ENCODE measurements at places on chromosomes 7 and 10.

DNA sequence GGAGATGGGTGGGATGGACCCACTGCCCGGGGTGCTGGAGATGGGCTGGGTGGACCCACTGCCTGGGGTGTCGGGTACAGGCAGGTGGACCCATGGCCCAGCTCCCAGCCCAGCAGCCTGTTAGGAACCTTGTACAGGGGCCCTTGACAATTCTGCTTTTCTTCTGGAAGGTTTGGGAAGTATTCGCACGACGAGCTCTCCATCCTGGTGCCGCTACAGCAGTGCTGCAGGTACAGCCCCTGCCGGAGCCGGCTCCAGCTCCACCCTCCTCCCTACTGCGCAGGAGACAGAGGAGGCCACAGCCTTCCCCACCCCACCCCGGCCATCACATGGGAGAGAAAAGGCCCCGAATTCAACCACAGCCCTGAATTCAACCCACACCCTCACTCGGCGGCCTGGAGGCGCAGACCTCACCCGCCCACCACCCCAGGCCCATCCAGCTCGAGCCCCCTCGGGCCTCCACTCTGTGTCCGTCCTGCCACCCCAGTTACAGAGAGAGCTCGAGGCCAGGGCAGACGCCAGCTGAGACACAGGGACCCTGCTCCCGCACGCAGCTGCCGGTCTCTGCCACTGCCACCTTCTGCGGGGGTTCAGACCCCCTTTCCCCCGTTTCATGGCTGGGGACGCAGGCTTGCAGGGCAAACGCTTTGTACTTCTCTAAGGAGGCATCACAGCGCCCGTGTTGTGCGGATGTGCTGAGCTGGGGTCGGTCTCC, 31.3 kb upstream of the FOXL3 start:
- no peak for DNase-seq

GRCh38 chr7:119685906-119686305, 587.1 kb upstream of the KCND2 start:
- DNase-seq, result no peak

DNA sequence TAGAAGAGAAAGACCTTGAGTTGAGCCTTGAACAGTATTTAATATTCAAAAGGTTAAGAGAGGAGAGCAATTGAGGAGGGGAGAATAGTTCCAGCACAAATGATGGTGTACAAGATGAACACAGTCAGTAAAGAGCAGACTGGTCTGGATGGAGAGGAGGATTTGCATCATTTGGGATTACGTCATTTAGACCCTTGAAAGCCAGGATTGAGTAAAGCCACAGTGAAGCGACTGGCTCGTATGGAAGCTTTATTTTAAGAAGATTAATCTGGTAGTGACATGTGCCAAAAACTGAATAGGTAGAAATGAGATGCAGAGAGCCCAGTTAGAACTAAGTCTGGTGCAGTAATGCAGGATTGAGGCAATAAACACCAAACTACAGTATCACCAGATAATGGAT, 52.6 kb downstream of the TRUB1 start:
- no peak for DNase-seq

DNA sequence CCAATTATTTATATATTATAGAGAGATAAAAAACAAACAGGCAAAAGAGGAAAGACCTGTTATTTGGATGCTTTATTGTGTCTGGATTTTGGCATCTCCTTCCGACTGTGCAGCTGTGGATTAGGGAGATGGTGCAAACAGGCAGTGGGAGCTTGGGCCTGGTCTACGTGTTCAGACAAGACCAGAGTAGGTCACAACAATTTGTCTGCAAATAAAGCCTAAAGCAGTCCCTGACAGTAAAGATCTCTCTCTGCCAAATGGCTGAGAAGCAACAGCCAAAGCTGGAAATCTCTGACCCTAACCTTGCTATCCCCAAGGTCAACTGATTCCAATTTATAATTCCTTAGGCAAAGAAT, 82.0 kb downstream of the ABLIM1 start:
- no peak for DNase-seq

- DNase-seq, result no peak
Measured at GRCh38 chr10:52855546-52856325, 83.2 kb upstream of the MBL2 start.

DNA sequence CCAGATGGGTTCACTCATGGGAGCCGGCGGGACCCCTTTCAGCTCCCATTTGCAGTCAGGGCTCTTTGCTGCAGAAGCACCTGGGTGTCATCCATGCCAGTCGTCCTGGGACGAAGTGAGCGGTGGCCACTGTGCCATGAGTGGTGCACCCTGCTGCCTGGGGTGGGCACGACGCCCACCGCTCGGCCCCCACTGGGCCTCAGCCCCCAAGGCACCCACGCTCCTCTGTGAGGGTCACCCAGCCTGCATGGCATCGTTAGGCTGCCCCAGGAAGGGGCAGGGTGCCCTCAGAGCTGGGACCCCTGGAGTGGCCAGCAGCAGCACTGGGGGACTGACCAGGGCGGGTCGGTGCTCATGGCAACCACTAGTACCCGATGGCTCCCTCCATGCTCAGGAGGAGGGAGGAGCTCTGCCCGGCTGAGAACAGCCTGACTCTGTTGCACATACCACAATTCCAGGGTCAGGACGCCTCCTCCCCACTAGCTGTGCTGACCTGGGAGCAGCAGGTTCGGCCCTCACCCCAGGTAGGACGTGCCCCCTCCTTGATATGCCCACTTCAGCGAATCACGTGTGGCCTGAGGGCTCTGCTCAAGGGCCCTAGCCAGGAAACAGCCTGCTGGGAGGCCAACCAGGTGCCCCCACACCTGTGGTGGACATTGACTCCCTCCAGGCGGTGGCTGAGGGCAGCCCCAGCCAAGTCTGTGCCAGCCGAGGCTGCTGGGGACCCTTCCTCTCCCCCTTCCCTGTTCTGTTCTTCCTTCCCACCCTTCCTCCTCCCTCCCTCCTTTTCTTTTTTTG, 28.5 kb upstream of the CFAP46 start:
- no peak for DNase-seq

DNA sequence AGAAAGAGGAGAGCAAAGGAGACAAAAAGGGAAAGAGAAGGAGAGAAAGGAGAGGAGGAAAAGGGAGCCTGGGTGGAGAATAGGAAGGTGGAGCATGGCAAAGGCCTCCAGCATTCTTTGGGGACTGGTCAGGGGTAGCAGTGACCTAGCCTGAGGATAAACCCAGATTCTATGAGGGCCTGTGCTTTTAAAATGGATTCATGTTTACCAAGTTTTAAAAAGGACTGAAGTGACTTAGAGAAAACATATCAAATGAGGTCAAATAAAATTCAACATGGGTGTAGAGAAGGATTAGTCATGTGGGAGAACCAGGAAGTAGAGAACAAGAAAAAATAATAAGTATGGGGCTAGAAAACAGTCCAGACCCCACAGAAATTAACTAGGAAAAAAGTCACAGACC, 20.7 kb downstream of the CREB3L2 start:
- no peak for DNase-seq

GRCh38 chr10:120788771-120789170, 62.4 kb upstream of the WDR11 start:
- no peak for DNase-seq

DNA sequence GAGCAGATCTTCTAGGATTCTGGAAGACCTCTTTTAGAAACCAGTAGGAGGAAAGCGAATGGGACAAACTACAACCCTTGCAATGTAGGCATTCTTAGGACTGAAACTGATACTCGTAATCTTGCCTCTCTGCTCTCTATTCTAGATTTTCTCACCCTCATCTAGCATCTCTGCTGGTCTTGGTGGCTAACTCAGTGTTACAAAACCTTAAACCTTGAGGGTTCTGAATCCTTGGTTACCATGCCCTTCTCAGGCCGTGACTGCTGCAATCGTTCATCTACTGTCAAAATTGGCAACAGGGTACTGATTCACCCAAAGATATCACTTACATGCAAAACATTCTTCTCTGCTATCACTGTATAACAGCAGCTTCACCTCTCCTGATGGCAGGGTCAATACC, 55.2 kb downstream of the SAMD9 start:
- no peak for DNase-seq

DNA sequence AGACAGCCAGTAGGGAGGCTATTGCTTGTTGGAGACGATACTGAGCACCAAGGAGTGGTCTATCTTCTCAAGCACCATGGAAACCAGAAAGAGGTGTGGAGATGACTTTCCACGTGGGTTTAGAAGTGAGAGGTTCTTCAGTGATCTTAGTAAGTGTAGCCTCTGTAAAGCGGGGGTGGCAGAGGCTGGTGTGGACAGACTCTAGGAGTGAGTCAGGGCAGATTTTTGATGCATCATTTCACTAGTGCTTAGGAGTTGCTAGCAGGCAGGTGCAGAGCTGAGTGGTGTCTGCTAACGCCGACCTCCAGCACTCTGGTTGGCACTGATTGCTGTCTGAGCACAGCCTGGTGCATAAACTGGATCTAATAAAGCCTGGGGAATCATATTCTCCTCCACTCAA, 78.4 kb upstream of the ADO start:
- no peak for DNase-seq

DNA sequence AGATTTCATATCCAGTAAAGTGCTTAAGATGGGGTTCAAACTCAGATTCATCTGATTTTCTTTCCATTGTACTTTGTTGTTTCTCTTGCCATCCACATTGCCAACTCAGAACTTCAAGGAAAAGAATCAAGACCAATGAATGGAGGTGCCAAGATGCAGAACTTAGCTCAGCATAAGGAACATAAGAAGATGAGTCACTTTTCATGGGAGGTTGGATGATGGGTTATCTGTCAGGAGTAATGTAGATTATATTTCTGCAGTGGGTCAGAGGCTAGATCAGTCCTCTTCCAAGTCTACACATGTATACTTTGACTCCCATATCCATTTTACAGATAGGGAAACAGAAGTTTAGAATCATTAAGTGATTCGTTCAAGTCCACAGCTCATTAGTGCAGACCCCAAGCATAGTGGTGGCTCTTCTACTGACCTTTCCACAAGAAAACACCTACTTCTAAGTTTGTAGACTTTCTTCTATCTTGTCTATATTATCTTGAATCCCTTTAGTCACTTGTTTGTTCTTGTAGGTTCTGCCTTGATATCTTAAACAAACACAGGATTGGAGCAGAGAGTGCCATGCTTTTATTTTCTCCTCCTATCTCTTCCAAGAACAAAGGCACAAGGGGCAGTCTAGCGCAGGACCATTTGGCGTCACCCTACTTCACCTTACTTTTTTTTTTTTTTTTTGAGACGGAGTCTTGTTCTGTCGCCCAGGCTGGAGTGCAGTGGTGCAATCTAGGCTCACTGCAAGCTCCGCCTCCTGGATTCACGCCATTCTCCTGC, 14.0 kb upstream of the ADD3 start:
- DNase-seq, result no peak

GRCh38 chr7:36032361-36032818, 120.7 kb upstream of the EEPD1 start:
- DNase-seq, result no peak

DNA sequence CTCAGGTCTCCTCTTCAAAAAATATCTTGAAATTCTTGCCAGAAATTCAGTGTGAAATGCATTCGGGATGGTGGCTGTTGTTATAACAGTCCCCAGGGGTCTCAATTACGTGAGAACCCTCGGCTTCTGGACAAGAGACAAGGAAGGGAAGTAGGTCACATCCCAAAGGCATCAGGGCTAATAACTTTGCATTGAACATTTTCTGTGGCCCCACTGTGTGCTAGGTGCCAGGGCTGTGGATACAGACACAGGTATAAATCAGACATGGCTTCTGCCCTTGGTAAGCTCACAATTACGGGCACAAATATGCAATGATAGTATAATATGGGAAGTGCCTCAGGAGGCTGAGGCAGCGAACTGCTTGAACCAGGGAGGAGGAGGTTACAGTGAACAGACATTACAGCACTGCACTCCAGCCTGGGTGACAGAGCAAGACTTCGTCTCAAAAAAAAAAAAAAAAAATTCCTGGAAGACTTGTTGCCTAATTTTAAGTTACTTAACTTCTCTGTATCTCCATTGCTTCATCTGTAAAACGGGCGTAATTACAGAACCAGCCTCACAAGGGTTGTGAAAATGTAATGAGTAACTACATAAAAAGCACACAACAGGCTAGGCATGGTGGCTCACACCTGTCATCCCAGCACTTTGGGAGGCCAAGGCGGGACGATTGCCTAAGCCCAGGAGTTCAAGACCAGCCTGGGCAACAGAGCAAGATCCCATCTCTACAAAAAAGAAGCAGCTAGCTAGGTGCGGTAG, 2.5 kb upstream of the RHBDD2 start:
- DNase-seq, result no peak

DNA sequence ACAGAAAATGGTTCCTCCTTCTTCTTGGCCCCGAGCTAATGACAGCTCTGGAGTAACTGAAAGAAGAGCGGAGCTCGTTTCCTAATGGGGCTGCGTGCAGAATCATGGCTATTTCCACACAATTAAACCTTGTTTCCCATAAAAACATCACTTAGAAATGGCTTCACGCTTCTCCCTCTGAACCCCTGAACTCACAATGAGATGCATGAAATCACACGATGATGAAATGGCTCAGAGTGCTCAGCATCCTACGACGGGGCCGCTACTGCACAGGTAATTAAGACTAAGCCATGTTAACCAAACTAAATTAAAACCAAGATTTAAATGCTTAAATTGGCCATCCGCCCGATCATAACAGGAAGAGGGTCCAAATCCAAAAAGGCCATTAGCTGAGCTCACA, 80.0 kb upstream of the DNAAF5 start:
- DNase-seq, result no peak

DNA sequence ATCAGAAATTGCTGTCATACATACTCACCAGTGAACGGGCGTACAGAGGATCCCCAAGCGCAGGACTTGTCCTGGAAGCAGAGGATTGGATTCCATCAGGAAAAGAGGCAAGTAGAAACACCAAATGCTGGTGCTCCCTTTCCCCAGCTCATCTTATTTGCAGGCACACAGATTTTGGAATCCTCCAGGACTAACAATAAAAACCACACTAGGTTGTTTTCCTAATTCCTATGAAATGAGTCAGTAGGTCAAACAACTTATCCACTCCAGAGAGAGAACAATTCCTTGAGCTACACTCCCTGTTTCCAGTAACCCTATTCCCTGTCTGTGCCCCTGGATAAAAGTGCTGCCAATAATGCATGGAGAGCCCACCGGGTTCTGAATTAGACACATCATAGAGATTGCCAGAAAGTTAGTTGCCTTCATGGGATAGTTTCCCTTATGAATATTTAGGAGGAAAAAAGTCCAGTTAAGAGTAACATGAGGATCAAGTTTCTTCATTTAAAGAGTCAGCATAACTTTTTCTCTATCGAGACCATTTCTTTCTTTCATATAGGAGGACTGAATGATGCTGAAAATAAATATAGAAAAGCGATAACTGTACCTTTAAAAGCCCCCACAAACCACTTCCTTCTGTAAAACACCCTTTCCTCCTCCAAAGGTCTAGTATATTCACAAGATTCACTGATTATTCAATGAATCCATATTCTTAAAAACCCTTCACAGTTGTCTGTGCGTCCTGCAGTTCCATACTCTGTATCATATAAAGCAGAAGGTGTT, 178.3 kb upstream of the KLF14 start:
- DNase-seq, result peak; percentile 91

DNA sequence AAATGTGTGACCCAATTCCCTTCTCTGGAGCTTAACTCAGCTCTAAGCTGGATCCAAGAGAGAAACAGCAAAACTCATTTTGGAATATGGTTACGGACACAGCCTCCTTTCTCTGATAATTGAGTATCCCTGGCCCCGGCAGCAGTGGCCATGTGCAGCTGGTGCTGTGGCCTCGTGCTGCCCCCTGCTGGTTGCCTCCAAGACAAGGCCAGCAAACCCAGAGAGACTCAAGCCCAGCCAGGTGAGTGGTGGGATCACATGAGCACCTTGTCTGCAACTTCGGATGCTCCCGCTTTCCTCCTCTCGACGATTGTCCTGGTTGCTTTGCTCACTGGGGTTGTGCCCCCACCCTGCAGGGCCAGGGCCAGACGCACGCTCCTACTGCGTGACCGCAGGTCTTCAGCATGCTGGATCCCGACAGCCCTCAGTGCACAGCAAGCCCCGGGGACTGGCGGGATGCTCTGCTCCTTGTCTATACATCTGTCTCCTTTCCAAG, 19.4 kb downstream of the SFTPD start:
- DNase-seq, result peak; percentile 72
